ENCODE measurements at places on chromosomes 13 and 19.

DNA sequence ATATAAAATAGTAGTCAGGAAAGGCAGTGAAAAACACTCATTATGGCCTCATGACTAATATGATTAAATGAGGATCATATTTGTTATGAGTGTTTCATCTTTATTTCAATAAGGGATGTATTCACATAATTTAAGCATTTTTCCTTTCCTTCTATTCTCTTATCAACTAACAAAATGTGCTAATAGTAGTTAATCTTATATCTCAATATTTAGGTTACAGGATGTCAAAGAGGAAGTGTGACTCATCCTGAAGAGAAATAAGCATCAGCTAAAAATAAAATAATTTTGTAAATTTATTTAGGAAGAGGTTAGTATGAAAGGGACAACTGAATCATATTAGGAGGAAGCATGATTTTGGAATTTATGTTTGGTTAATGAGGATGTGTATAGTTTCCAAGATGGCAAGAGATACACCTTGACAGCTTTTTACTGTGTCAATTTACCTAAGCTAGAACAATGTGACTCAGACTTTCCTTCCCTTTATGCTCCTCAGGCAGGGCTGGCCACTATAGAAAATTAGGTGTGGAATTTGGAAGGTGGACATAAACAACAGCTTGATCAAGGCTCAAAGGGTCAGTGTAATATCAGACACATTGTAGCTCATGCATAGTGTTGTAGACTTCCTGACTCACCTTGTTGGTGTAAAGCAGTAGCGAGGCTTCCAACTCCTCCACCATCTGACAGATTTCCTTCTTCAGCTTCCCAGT, 172.7 kb downstream of the SLITRK1 start:
- no peak for DNase-seq

GRCh38 chr19:55208880-55209692, at the start of gene PTPRH:
TSS of gene PTPRH (minus strand) at chr19:55209501. CDS start at chr19:55209433, 68 bp downstream.
- DNase-seq = no peak

DNA sequence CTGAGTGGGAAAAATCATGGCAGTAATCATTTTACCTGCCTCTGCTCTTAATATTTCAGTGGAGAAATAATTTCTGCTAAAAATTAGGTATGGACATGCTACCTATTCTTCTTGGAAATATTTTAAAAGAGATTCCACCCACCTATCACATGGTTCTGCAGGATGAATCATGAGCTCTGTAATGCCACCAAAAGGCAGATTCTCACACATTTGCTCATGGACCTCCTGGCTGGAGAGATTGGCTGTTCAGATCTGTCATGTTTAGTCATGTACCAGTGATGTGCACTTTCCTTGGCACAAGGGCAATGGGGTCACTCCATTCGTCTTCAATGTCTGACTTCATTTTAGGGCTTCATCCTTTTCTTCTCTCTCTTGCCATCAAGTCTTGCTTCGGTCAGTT, 101.8 kb upstream of the MBNL2 start:
- no peak for DNase-seq

- DNase-seq = no peak
These were observed 22.3 kb downstream of the GARRE1 start for GRCh38 chr19:34276614-34277013.

Data from activated CD4-positive, CD25-positive, alpha-beta regulatory T cell treated with anti-CD3 and anti-CD28 coated beads, Interleukin-2, amount 50 U/mL, for 72 hours (primary cell).